ENCODE measurements at places on chromosomes 11 and 22.
A peak's percentile ranks its signal among the peaks of the same experiment; 100 is the strongest.

GRCh38 chr11:35065566-35065965, 73.4 kb upstream of the CD44 start:
- no peak for DNase-seq

DNA sequence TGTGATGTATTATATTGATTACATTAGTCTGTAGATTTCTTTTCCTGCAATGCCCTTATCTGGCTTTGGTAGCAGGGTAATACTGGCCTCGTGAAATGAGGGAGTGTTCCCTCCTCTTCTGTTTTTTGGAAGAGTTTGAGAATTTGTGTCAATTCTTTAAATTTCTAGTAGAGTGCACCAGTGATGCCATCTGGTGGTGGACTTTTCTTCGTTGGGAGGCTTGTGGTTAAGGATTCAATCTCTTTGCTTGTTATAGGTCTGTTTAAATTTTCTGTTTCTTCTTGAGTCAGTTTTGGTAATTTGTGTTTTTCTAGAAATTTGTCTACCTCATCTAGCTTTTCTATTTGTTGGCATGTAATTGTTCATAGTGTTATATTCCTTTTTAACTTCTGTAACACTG, 18.9 kb downstream of the SHANK3 start:
- peak; percentile 3 for DNase-seq

DNA sequence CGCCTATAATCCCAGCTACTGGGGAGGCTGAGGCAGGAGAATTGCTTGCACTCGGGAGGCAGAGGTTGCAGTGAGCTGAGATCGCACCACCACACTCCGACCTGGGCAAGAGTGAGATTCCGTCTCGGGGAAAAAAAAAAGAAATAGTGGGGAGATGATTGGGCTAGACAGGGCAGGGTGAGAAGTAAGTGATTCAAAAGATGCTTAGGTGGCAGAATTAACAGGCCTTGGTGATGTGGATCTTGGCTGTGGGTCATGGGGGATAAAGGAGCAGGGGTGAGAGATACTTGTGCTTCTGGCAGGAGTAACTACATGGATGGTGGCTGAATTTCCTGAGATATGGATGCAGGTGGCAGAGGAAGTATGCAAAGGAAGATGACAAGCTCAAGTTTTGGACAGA, 13.1 kb upstream of the UCP3 start:
- no peak for DNase-seq

- DNase-seq = peak; percentile 79
Measured at GRCh38 chr11:66336234-66337102, at the start of gene RIN1. TSS of gene RIN1 (minus strand) at chr11:66336434. CDS start at chr11:66336402, 32 bp downstream.

DNA sequence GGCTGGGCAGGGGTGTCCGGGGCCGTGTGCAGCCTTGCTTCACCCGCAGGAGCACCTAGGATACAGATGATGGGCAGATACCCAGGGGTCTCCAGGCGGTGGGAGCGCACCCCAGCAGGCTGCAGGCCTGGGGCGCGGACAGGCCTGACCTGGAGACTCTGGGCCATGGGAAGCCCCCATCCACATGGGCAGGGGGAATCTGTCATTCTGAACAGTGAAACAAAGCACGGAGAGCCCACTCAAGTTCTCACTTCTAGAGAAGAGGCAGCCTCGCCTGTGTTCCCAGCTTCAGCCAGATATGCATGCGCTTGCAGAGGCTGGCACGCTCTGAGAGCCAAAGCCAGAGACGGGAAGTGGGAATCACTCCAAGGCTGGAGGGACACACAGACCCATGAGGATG, 333.1 kb downstream of the BRD1 start:
- DNase-seq = no peak

GRCh38 chr11:81303038-81303664, 1430.5 kb downstream of the FAM181B start:
- DNase-seq = no peak

DNA sequence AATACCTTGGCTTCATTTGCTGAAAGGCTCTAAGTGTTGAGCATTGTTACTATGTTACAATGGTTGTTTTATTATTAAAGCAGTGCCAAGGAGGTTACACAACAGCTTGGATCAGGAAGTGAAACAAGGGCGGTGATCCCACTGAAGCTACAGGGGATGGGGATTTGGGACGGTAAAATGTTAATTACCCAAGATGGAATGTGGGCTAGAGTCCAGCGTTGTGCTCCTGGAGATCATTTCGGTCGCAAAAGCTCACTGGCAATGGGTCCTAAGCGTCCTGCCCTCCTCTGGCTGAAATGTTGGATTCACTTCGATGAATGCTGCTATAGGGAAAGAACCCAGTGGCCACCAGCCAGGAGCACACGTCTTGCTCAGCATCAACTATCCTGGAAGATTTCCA, 48.3 kb downstream of the FAM83F start:
- DNase-seq = peak; percentile 31

GRCh38 chr11:114322934-114323333, 26.7 kb downstream of the NNMT start:
- DNase-seq = no peak

Data from left colon (tissue), 2 donors.